Mammary epithelial cell (primary cell): ENCODE measurements at places on chromosomes 11 and 22. TPM values are rescaled to one million over a fixed set of nuclear protein-coding genes. Genes with fewer than 3 reads are reported as not detected.

ACRV1 gene
- not detected for polyA plus RNA-seq

ACR gene
- not detected for polyA plus RNA-seq

GAS2L1 gene
- polyA plus RNA-seq = 27.6 TPM

DEPDC7 gene
- polyA plus RNA-seq = 5.7 TPM

NTM gene
- polyA plus RNA-seq = 37.2 TPM

SLC22A12 gene
- not detected for polyA plus RNA-seq

PYGM gene
- 0.06 TPM for polyA plus RNA-seq

SCO2 gene
- 2.3 TPM for polyA plus RNA-seq

MFRP gene
- not detected for polyA plus RNA-seq

FAT3 gene
- 0.02 TPM for polyA plus RNA-seq

OR52I2 gene
- not detected for polyA plus RNA-seq

MS4A6E gene
- polyA plus RNA-seq = not detected

DNA sequence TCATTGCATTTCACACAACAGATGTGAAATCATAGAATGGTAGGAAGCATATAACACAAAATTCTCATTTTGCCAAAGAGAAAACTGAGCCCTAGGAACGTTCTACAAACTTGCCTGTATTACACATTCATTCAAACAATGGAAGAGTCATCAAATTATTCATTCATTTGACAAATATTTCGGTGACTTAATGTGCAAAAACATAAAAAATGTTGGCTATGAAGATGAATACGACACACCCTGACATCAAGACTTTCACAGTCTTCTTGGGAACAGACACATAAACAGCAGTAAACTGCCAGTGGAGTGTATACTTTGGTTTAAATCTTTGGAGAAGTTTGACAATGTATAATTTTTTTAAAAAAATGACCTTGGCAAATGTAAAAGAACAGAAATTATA is 20.4 kb upstream of the C11orf87 start:
- DNase-seq = no peak

DNA sequence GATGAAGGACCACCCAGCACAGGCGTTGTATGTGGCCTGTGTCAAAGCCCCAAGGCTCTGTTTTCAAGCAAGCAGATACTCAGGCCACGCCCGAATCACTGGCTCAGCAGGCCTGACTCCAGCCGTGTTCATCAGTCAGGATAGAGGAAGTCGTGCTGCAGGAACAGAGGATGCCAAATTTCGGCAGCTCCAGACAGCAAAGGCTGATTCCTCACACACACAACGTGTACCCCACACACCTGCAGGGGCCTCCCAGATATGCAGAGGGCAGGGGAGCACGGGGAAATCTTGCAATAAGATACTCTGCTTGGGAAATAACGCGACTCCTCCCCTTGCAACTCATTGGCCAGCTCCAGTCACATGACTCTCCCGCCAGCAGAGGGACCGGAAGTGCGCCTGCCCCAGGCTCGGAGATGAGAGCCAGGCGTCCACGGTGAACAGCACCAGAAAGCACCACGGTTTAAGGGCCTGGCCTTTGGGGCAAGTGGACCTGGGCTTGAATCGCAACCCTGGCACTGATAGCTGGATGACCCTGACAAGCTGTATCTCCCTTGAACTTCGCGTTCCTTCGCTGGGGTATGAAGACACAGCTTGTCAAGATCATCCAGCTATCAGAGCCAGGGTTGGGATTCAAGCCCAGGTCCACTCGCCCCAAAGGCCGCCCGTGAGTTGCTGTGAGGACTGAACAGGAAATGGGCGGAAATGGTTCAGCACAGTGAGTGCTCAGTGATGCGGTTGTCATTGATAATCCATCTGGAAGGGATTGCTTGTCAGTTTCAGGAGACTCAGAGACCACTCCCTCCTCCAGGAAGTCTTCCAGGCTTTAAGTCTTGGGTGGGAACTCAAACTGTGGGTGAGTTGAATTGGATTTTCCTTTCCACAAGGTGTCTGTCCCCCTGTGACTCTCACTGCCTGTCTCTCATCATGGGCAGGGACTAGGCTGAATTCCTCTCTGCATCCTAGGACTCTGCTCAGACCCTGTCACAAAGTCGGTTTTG is 88.5 kb downstream of the MYEOV start:
- no peak for DNase-seq

DNA sequence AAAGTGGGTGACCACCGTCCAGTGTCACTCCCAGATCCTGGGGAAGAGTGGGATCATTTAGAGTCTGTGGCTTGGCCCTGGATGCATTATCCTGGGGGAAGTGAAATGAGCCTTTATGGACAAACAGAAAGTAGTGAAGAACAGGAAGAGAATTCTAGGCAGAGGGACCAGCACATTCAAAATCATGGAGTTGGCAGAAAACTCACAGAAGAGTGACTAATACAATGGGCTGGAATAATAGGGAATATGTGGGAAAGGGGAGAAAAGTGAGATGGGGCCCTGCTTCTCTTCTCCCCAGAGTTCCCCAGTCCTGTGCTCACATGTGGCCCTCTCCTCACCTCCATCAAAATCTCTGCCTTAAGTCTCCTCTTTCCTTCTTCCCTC is 84.3 kb downstream of the CCDC81 start:
- no peak for DNase-seq

GRCh38 chr22:39301926-39302325 is 17.5 kb downstream of the RPL3 start:
- no peak for DNase-seq

GRCh38 chr11:127679816-127680545 is 679.4 kb upstream of the KIRREL3 start:
- no peak for DNase-seq

DNA sequence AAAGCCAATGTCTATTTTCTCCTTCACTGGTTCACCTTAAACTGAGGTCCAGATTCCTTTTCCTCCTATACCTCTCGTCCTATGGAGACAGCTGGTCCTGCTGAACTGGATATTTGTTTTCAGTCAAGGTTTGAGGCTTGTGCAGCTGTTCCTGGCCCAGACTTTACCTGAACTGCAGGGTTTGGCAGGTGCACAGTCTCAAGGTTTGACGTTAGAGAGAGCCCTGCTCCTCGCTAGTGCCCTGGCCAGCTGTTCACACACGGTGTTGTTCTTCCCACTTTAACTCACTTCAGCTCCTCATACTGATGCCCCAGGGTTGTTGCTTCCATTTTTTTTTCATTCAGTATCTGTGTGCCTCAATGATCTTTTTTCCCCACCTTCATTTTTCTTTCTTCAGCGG is 74.0 kb upstream of the TTC12 start:
- no peak for DNase-seq

GRCh38 chr11:134038897-134039470 is 29.9 kb upstream of the JAM3 start:
- no peak for DNase-seq

- no peak for DNase-seq
These were observed 530.6 kb downstream of the MN1 start for GRCh38 chr22:27270818-27271510.

DNA sequence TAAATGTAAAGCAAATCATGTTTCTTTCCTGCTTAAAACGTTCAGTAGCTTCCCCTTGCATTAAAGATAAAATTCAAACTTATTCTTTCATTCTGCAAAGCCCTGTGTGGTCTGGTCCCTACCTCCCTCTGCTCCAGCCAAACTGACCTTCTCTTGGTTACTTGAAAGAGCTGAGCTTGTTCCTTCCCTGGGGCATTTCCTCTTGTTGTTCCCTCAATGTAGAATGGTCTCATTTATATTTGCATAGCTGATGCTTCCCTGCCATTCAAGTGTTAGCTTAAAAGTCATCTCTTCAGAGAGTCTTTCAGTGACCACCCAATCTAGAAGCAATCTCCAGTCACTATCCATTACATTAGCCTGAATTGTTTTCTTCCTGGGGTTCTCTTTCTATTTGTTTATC is 1618.5 kb upstream of the TENM4 start:
- no peak for DNase-seq

- no peak for DNase-seq
These were observed 4.9 kb upstream of the RHOG start for GRCh38 chr11:3845670-3846069.

DNA sequence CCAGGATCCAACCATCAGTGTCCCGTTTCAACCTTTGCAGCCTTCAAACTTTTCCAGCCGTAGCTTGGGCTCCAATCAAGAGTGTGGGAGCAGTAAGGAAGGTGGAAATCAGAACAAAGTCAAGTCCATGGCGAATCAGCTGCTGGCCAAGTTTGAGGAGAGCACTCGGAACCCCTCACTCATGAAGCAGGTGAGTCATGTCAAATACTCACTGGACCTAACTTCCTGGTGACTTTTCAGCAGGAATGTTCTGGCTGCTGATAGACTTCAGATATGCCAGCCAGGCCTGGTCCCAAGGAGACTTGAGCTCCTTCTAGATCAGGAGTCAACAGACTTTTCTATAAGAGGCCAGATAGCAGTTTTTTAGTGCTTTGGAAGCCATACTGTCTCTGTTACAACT is 129.0 kb downstream of the MICAL2 start:
- no peak for DNase-seq

DNA sequence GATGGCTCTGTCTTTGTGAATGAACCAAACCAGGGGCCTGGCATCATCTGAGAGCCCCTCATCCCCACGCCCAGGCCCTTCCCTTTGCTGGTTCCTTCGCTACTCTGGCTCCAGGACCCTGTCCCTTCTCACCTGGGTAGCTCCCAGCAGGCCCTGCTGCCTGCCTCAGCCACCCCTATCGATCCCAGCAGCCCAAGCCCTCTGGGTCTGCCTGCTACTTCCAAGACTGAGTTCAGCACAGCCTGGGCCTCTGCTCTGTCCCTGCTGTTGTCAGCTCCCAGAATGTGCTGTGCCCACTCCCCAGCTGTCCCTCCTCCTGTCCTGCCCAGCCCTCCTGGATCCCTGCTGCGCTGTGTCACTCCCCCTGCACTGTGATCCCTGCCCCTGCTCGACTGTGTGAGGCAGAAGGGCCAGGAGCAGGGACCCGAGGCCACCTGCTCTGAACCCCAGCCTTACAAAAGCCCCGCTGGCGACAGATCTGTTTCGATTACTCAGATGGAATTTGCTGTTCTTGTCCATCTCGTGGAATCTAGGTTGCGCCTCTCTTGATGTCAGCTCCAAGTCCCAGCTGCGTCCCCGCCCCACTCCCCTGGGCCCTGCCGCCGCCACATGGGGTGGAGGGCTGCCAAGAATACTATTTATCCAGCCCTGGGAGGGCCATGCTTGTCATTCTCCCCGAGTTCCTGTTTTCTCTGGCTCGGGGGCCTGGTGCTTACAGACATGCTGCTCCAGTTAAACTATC is 13.0 kb downstream of the MRPL21 start:
- DNase-seq = no peak

- peak; percentile 76 for DNase-seq
These were observed 7.8 kb upstream of the NLRP10 start for GRCh38 chr11:7973011-7973410.

DNA sequence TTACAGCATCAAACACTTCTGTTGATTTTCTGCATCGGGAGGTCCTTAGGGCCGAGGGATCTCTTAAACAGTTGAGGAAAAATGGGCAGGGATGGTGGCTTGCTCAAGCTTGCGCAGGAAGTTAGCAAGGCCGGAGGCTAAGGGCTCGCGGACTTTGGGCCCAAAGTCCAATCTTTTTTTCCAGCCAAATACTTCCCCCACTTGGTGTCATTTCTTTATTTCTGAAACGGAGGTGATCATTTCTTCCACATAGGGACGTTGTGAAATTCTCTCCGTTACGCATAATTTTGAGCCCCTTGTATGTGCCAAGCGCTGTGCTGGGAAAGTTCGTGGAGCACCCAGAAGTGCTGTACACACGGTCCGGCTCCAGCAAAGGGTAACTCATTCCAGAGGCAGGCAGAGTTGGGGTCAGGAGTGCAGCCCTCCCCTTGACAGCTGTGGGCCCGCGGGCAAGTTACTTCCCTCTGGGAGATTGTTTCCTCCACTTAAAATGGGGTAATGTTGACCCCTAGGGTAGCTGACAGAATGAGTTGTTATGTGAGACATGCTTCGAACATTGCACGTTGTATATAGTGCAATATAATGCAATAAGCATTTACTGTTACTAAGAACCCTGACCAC is 809 bp downstream of the MIEF1 start:
- no peak for DNase-seq

DNA sequence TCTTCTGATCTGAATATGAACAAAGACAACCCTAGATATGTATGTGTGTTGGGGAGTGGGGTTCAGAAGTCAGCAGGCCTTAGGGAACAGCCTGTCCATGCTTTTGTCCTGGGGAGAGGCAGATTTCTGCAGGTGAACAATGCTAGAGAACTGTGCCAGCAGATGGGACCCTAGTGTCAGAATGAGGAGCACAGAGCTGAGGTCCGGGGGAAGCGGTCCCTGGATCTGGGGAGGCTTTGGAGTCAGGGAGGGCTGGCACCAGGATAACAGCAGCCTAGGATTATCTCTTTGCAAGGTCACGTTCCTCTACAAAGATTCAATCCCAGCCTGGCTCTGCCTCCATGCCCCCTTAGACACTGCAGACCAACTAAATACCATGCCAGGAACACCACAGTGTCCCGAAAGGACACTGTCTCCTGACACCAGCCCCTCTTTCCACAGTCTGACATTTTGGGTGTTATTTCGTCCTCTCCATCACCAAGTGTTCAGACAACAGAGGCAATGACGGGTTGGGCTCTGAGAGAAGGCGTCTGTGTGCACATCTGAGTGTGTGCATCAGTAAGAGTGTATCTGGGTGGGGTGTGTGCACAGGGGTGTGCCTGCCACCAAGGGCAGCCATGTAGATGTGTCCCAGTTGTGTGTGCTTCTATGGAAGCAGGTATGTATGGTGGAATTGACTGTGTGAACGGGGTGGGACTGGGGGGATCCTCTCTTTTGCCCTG is 43.5 kb downstream of the EIF3F start:
- DNase-seq = no peak

DNA sequence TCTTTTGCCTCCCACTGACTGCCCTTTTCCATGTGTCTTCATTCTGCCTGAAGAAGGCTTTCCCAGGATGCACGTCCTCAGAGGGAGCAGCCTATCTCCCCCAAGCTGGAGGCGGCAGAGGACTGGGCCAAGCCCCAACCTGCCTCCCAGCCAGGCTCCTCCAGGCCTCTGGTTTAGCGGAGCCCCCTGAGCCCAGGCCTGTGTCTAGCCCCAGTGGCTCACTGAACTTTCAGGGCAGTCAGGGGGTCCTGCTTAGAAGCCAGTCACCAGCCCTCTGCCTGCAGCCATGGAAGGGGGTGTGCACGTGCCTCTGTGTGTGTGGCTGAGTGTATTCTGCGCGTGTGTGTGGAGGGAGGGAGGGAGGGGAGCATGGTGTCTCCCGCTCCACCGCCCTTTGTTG is 10.4 kb upstream of the GRK2 start:
- DNase-seq = no peak

- no peak for DNase-seq
These were observed 6.6 kb upstream of the NAT10 start for GRCh38 chr11:34098813-34099212.

DNA sequence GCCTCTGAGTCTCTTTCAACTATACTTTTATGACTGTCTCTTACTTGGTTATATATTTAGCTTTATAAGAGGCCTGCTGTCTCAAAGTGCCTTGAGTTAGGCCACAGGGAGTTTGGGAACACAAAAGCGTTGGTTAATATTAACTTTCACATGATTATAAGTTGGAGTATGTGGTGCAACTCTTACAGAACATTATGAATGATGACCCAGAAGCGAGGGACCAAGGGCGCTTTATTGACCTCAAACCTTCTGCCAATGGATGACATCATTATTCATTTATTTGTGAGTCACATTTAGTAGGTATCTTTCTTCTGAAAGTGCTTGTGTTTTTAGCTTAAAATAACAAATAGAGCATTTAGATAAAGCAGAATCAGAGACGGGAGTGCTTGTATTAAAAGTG is 298.0 kb upstream of the ZC3H12C start:
- no peak for DNase-seq
